Posterior vena cava (tissue), 2 donors: ENCODE measurements at places on chromosomes 11 and 22. TPM values are rescaled to one million over a fixed set of nuclear protein-coding genes. Genes with fewer than 3 reads are reported as not detected.

KRTAP5-8 gene
- total RNA-seq: not detected

- DNase-seq: peak; percentile 80
Observed at GRCh38 chr22:46002757-46003270, 25.9 kb upstream of the WNT7B start.

DNA sequence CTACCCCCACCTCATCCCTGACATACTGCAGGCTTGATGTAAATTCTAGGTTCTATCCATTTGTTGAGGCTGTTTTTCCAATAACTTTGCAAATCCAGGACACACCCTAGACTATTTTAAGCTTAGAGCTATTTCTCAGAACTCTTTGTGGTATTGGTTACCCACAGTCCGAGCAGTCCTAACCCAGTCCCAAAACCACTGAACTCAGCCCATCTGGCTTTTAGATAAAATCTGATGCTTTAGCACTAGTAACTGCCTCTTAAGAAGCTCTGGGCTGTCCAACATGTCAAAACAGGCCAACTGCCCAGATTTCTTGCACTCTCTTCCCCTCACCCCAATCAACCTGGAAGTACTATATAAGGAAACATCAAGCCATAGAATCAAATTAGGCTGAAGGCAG is 344.4 kb upstream of the CADM1 start:
- DNase-seq: no peak

DNA sequence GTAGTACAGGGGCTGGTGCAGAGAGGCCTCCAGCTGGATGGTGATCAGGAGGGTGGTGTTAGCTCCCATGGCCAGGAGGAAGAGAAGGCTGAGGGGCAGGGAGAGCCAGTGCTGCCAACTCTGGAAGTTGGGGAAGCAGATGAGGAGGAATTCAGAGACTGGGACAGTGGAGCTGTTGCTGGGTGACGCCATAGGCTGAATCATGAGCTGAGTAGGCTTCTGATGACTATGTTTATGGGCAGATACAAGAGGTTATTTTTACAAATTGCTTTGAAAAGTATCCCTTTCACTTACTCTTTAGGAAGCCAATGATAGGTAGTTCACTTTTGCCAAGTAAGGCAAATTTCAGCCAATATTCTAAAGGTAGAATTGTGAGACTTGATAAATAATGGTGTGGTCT is 3.1 kb downstream of the OR56A1 start:
- no peak for DNase-seq

- DNase-seq: no peak
Observed at GRCh38 chr11:17294033-17294432, 17.5 kb downstream of the NUCB2 start.

- no peak for DNase-seq
Observed at GRCh38 chr11:16512899-16513241, 156.5 kb upstream of the SOX6 start.

- DNase-seq: no peak
Observed at GRCh38 chr11:27907530-27907929, 200.4 kb downstream of the KIF18A start.

GRCh38 chr11:74929431-74930363 is 19.2 kb downstream of the XRRA1 start:
- no peak for DNase-seq

GRCh38 chr11:215581-216037 is 8.1 kb downstream of the RIC8A start:
- DNase-seq: peak; percentile 35

DNA sequence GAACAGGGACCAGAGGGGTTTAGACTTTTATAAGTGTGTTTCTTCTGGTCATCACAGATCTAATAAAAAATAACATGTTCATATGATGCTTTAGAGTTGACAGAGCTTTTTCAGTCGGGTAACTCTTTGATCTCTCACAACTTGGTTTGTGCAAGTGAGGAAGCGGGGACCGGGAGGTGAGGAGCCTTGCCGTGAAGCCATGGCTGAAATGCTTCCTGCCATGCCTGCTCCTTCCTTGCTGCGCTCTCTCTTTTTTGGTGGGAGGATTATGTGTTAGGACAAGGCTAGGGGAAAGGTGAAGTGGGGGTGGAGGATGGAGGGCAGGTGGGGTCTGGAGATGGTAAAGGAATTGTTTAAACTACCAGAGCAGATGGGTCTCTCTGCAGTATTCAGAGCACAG is 23.8 kb downstream of the TEAD1 start:
- no peak for DNase-seq

ST14 gene
- total RNA-seq: 4.9 TPM

DNA sequence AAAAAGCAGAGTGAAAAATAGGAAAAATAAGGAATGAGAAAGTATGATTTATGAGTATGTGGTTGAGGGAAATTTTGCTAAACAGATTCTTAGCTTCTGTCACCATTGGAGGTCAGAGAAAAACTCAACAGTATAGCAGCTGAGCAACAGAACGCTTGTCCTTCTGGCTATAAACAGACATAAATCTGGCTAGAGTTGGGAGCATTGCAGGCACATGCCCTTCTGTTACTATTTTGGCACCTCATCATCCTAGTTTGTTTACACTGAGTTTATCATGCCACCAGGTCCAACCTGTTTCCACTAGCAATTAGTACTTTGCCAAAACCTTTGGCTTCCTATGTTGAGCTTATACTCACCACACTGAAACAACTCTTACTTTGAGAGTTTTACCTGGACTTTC is 6.9 kb downstream of the UBE4A start:
- DNase-seq: no peak

RIN1 gene
- total RNA-seq: 7.4 TPM

ROBO3 gene
- 16.0 TPM for total RNA-seq

XKR3 gene
- not detected for total RNA-seq

MCAM gene
- total RNA-seq: 528 TPM

OR5AR1 gene
- total RNA-seq: not detected

MAP6 gene
- 11.6 TPM for total RNA-seq

ADM2 gene
- 0.56 TPM for total RNA-seq

PKNOX2 gene
- 8.3 TPM for total RNA-seq

GRCh38 chr11:75174781-75175370 is 24.0 kb downstream of the SLCO2B1 start:
- no peak for DNase-seq

DNA sequence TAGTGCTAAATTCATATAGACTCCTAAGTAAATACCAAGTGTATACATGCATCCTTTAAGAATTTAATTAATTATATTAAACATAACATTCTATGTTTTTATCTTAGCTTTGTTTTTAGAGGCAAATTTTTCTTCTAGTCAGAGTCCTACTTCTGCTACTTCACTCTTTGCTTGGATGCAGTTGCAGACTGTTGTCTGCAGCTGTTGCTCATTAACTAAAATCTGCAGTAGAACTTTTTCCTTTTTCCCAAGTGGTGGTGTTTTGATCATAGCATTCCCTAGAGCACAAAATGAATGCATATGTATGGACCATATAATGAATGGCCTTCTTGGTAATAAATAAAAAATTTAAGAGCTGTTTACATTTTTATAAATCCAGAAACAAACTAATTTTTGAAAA is 198.3 kb downstream of the CASP12 start:
- no peak for DNase-seq

OR8G5 gene
- not detected for total RNA-seq

DNA sequence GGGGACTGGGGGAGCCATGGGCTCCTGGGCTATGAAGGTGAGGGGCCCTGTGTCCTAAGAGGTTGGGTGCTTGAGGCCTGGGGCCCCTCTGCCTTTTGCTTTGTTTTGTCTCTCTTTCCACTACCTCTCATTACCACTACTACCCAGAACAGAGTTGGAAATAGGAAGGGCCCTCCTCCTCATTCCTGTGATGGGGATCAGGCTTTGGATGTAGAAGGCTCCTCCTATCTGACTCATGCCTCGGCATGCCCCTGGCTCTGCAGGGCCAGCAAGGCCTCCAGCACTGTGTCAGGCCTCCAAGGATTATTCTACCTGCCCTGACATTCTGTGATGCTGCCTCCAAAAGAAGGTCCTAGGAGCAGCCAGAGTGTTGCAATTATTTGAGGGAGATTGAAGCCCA is 766 bp downstream of the IZUMO1R start:
- DNase-seq: no peak

CCDC34 gene
- total RNA-seq: 1.6 TPM

DNA sequence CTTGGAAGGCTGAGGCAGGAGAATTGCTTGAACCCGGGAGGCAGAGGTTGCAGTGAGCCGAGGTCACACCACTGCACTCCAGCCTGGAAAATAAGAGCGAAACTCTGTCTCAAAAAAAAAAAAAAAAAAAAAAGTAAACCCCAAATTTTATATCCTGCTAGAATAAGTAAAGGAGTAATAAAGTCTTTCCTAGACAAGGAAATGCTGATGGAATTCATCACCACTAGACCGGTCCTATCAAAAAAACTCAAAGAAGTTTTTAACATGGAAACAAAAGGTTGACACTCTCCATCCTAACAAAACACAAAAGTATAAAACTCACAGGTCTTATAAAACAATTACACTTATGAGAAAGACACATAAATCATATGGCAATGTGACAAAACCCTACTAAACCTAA is 213.9 kb downstream of the SBF2 start:
- no peak for DNase-seq

DNA sequence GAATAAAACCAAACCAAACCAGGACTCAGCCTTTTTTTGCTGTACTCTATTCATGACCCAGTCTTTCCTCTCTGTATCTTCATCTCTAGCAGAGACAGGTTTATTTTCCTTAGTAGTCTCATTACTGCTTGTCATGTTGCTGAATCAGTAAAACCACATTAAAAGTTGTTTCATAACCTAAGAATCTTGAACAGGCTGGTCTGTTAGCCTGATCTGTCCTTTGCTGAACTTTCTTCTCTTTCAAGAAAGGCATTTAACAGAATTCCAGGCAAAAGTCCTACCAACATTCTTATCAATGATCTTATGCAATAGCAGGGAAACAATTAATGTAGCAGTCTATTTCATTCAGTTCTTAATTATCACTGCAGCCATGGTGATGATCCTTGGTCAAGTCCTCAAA is 197.7 kb downstream of the CASP12 start:
- no peak for DNase-seq

GRCh38 chr11:13098616-13099289 is 89.6 kb downstream of the RASSF10 start:
- no peak for DNase-seq

DNA sequence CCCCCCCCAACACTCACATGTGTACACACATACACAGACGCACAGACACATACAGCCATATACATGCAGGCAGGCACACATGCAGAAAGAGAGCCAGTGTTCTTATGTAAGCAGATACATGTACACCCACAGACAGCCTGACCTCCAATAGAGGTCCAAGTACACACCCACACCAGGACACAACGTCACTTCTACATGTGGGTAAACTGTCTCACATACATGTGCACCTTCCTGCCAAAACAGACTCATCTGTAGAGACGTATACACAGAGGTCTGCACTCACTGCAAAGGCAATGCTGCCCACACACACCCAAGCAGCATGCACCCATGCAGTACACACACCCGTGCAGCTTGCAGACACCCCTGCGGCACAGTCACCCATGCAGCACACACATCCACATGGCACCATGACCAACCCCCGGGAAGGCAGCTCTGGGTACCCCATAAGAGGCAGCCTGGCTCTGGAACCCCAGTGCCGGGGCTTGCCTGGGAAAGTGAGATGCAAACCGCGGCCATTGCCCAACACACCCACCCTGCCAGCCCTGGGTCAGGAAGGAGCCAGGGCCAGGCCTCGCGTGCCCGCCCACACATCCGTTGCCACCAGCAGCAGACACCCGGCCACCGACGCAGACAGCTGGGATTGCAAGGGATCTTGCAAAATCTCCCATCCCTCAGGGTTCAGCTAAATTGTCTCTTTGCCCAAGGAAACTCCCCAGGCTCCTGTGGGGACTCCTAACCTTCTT is 10.1 kb downstream of the CASTOR1 start:
- peak; percentile 90 for DNase-seq

- no peak for DNase-seq
Observed at GRCh38 chr11:48002561-48002960, 22.2 kb downstream of the PTPRJ start.

HTR3B gene
- total RNA-seq: not detected

DNA sequence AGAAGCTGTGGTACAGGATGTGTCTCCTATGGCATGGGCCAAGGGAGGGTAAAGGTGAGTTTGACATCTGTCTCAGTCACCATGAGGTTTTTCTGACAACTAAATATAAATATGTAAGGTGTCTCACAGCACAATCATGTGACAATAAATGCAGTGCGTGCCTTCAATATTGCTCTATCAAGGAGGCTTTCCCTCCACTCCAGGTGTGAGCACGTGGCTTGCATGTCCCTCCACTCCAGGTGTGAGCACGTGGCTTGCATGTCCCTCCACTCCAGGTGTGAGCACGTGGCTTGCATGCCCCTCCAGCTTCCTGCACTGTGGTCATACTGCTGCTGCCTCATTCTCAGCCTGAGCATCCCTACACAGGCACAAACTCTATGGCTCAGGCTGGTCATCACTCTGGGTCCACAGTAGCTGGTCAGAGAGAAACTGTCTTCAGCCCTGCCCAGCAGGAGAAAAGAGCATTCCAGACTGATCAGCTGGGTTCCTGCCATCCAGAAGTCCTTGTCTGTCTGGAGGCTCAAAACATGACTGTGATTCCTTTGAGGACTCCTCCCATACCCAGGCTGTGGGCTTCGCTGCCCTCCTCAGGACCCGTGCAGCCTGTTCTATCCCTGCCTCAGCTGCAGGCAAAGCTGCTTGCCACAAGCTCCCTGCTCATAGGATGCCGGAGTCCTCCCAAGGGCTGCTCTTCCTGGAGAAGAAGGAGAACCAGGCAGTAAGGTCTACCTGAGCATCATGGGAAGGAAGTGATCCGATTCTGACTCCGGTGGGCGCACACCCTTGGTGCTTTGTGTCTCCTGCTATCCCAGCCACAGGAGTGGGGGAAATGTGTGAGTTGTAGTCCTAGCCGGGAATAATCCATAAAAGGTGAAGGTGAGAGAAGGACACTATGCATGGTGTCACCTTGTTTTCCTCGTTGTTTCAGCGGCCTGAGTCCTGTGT is 33.4 kb upstream of the VPREB1 start:
- no peak for DNase-seq

C11orf86 gene
- total RNA-seq: not detected

GRCh38 chr11:1204381-1205101 is 18.3 kb upstream of the MUC5B start:
- DNase-seq: peak; percentile 60

FAM180B gene
- total RNA-seq: 3.4 TPM

DNA sequence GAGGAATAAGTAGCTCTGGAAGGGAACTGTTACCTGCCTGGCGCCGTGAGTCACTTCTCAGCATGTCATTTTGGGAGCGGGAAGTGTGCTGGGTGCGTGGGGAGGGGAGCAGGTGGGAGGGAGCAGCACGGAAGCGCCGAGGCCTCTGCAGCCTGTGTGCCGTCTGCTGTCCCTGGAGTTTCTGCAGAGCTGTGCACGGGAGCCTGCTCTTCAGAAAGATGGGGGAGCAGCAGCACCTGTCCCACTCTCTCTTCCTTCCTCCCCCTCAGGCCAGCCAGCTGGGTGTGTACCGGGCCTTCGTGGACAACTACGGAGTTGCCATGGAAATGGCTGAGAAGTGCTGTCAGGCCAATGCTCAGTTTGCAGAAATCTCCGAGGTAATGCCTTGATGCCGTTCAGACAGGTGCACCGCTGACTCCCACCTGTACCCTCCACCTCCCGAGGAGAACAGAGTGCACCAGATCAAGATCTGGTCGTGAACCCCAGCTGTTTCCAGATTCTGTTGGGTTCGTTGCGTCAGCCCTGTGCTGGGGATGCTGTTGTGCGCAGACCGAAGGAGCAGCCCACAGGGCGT is 87.9 kb downstream of the BCR start:
- DNase-seq: no peak
